Motor neuron (in vitro differentiated cells): ENCODE measurements at places on chromosomes 12 and 14. TPM values are rescaled to one million over a fixed set of nuclear protein-coding genes. Genes with fewer than 3 reads are reported as not detected.

The RFX4 gene
- 17.3 and 20.4 TPM in 2 replicates for total RNA-seq

The LRRK2 gene
- 0.23 and 0.52 TPM in 2 replicates for total RNA-seq

The KLRK1 gene
- 0.49 and 0.89 TPM in 2 replicates for total RNA-seq

The USP44 gene
- total RNA-seq = 10.1 and 11.6 TPM in 2 replicates

The SPTB gene
- total RNA-seq = 0.25 and 0.32 TPM in 2 replicates

The GDF3 gene
- total RNA-seq = 19.2 and 22.7 TPM in 2 replicates

The FUT8 gene
- total RNA-seq = 30.0 and 36.4 TPM in 2 replicates

The SMIM41 gene
- not detected in 2 replicates for total RNA-seq

The CNTN1 gene
- 0.05 TPM in 1 of 2 replicates, not detected in the other for total RNA-seq

The CIROP gene
- 0.18 and 0.41 TPM in 2 replicates for total RNA-seq

The RTL1 gene
- total RNA-seq = 15.6 and 16.0 TPM in 2 replicates

The DTX1 gene
- total RNA-seq = 6.7 and 7.0 TPM in 2 replicates

The LRRC10 gene
- total RNA-seq = 0.39 TPM in 1 of 2 replicates, not detected in the other

The LMO3 gene
- total RNA-seq = 43.8 and 47.1 TPM in 2 replicates

The DCN gene
- total RNA-seq = 863 and 942 TPM in 2 replicates

GRCh38 chr14:79570648-79571047 is 640.7 kb downstream of the DIO2 start:
- no peak for ATAC-seq

- peak; percentile 93 for ATAC-seq
These were observed 17.0 kb downstream of the EEA1 start for GRCh38 chr12:92912052-92912451.

DNA sequence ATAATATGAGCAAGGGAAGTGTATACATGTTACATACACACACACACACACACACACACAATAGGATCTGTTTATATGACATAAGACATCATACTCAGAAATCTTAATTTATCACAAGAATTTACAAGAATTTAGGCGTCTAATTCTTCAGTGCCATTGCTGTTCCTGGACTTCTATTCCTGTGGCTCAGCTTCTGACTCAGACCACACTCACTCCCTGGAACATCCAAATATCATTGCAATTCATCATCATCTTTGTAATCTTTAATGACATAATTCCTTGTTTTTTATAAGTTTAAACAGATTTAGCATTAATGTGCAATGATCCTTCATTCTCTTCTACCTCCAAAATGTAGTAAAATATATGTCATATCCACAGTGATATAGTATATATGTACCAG is 544.2 kb downstream of the FOXG1 start:
- no peak for ATAC-seq

DNA sequence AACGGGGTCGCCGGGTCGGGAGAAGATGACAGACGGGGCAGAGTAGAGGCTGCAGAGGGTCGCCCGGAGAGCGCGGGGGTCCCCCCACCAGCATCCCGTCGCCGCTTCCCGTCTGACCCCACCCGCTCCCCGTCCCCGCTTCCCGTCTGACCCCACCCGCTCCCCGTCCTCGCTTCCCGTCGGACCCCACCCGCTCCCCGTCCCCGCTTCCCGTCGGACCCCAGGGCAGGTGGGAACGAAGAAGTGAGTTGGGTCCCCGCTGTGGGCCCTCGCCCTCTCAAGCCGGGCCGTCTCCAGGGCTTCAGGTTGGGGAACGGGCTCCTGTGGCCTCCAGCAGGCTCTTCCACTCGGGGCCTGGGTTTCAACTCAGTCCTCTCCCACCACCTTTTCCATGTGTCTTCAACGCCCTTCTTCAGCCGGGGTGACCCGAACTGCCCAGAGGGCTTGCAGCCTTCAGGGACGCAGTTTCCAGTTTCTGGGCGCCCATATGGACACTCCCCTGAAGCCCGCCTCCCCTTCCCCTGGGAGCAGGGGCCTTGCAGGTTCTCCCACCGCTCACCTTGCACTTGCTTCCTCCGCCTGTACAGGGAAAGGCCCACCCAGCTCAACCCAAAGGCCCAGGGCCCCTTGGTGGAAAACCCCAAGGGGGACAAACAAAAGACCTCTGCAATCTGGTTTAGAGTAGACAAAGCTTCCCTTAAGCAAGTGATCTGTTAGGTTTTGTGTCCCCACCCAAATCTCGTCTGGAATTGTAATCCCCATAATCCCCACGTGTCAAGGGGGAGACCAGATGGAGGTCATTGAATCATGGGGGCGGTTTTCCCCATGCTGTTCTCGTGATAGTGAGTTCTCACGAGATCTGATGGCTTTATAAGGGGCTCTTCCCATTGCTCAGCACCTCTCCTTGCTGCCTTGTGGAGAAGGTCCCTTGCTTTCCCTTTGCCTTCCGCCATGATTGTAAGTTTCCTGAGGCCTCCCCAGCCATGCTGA is 66.5 kb downstream of the TNFAIP2 start:
- ATAC-seq = no peak

DNA sequence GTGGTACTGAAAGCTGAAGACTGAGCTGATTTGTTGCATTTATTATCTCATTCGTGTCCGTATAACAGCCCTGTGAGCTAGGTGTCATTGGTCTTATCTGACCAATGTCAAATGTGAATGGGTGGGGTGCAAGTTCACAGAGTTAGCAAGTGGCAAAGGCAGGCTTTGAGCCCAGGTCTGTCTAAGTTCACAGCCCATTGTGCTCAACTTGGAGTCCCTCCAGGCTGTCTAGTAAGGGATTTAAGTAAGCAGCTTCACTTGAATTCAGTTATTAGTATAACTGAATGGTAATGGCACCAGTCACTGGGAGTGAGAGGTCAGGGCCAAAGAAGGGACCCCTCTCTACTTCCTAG is 8.5 kb downstream of the C1S start:
- ATAC-seq = no peak

DNA sequence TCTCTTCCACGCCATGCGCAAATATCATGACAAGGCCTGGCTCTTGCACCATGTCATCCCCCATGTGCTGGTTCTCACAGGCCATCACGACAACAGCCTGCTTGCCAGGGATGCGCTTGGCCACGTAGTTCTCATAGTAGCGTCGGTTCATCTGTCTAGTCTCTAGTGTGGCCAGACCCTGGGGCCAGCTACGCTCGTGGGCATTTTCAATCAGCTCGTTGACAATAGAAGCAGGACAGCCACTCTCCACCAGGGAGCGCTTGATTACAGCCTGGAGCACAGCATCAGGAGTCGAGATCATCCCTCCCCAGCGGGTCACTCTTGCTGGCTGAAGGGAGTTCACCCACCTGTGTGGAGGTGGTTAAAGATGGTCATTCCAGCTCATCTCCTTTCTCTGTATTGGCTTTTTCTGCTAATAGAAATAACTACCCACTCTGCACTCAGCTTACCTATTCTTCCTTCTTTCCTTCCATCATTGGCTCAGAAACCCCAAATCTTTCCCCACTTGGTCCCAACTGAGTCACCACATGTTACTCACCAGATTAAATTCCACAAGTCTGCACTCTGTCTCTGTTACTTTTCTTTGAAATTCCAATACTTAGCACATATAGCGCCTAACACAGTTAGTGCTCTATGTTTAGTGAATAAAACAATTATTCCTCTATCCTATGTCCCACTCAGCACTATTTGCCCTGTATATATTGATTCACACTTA is 15.1 kb downstream of the RNF41 start:
- ATAC-seq = peak; percentile 91

GRCh38 chr12:124716208-124717130 is 147.2 kb downstream of the SCARB1 start:
- ATAC-seq = no peak

DNA sequence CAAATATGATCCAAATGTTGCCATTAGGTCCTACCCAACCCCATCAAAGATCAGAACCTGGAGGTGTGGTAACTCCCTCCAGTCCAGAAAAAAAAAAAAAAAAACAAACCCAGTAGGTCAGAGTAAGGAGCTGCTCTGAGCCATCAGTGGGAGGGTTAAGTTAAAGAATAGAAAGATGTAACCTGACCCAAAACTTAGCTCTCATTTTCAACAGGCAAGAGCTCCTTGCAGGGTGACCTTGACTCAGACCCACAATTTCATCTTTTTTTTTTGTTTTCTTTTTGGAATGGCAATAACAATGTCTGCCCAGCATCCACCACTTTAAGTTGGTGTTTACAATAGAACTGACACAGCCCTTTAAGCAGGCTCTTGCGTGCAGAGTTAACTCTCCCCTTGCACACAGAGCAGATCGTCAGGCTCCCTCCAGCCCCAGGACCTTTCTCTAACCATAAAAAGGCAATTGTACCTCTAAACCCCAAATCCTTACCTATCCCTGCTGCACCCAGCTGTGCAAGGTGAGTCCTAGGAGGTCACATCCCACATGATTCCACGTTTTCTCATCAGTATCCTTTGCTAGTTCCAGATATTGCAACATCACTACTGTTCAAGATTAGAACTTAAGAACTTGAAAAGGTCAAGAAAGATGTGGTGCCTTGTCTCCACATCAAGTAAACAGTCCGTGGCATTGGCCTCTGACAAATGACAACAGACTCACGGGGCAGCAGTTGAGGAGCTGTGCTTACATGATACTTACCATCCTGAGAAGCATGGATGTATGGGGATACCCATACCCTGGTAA is 178.6 kb upstream of the EEA1 start:
- no peak for ATAC-seq

DNA sequence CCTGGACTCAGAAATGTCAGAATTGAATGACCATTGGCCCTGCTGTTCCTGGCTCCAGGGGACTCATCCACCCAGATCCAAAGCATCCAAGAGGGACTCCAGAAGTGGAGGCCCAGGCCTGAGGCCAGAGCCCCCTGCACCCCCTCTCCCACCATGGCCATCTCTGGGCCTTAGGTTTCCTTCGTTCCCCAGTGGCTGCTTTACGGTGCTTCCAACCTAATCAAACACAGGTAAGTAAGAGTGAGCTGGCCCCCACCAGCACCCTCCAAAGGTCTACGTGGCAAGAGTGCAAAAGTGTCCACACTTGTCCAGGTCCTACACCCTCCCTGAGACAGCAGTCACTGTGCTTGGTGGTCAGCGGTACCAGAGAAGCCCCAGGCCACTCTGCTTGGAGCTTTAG is 139.0 kb downstream of the DPF3 start:
- ATAC-seq = no peak

DNA sequence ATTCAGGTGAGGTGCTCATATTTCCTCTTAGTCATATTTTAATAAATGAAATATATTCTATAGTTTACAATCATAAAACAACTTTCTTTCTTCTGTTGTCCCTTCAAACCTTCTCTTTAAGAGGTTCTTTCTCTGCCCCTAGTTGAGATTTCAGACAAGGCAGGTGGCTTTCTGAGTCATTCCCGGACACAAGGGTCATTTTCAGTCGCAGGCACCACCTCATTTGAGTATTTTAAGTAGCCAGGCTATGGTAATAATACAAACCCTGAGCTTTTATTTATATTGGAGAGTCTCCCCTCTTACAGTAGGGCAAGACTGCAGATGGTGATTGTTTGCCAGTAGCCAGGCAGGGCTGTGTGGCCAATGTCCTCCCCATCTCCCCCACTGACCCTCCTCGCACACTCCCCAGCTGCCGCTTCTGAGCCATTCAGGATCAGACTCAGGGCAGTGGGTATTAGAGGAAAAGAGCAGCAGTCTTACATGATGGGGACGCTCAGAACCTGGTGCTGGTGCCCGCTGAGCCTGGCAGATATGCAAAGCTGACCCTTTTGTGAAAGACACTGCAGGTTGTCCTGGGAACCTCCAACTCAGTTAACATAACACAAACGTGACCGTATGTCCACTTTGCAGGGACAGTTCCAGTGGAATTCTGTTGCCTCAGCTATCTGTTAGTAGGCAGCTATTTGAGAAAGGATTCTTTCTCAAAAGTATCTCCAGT is 101.1 kb upstream of the BCL2L14 start:
- ATAC-seq = peak; percentile 86

GRCh38 chr14:73851000-73851399 is 631 bp upstream of the PTGR2 start:
- no peak for ATAC-seq

GRCh38 chr14:42112108-42112507 is 505.4 kb downstream of the LRFN5 start:
- no peak for ATAC-seq

GRCh38 chr12:30846776-30847175 is 79.8 kb upstream of the TSPAN11 start:
- no peak for ATAC-seq

DNA sequence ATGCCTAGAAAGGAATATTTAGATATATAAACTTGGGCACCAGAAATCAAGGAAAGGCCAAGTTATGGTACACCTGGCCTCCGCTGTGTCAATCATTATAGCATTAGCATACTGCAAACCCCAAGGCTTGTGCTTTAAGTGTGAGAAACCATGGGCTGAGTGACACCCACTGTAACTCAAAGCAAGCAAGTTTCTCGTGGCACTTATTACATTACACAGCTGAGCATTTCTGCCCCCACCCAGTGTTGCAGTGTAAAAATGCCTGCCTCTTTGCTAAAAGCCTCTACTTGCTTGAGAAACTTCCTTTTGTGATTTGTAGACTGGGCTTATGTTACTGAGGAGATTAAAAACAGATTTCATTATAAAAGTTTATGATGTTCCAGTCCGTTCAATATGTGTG is 122.0 kb downstream of the TGFB3 start:
- no peak for ATAC-seq

DNA sequence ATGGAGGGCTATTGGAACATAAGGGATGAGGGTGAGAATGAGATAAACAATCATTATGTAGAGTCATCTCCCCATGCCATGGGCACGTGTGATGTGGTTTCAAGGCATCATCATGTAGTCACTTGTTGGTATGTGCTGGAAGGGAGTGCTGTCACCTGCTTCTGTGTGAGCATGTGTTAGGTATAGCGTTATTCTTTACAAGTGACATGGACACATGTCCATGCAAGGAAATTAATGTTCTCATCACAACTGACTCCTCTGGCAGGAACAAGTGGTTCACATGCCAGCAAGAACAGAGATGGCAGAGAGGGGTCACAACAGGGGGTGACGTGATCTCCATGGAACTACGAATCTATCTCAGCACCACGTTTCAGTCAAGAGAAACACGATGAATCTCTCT is 815.8 kb downstream of the BCL11B start:
- ATAC-seq = no peak

DNA sequence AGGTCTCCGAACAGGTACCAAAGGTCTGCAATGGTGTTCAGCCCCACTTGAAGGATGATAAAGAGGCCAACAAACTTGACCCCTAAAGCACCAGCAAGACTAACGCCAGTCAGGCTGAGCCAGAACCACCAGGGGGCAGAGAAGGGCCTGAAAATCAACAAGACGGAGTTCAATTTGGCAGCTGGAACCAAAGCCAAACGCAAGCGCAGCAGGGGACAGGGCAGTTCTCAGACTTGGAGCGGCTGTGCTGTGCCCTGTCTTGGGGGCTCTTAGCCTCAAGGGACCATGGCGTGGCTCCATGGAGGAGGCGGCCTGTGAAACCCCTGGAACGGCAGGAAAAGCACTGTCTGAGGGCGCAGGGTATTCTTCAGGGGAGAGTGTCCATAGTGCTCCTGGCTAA is 19.6 kb downstream of the POMT2 start:
- ATAC-seq = peak; percentile 45

DNA sequence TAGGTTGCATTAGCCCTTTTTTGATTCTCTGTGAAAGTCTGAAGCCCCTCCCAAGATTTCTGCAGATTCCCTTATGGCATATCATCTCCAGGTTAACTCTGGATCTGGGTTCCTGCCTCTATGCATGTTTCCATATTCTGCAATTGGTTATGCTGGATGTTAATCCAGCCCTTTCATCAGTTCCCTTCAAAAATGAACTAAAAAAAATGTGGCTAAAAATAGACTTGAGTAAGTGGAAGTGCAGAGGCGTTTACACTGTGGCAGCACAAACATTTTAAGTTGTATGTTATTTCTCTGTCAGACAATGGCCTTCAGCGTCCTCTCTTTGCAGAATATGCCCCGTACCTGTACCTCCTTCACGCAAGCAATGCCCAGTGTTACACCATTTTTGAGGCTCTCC is 11.4 kb downstream of the MGST1 start:
- ATAC-seq = no peak
